Stimulated activated CD8-positive, alpha-beta memory T cell treated with anti-CD3 and anti-CD28 coated beads, Interleukin-12 subunit alpha, Interleukin-12 subunit beta, amount 100 ng/mL, for 1 hour (primary cell): ENCODE measurements at places on chromosomes 4 and X.

DNA sequence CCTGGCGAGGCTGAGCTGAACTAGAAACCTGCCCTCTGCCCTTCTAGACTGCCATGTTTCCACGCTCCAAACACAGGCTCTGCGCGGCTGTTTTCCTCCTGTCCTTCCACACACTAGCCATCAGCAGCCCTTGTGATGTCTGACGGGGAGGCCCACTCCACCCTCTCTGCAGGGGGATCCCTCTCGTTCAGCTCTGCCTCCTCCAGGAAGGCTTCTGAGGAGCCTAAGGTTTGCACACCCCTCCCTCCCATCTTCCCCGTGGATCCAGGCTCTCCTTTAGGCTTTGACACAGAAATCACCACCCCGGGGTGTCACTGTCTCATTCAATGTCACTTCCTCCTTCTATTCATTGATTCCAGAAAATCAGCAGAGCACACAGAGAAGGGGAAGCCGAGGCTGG is 38.6 kb upstream of the CRMP1 start:
- no peak for DNase-seq

DNA sequence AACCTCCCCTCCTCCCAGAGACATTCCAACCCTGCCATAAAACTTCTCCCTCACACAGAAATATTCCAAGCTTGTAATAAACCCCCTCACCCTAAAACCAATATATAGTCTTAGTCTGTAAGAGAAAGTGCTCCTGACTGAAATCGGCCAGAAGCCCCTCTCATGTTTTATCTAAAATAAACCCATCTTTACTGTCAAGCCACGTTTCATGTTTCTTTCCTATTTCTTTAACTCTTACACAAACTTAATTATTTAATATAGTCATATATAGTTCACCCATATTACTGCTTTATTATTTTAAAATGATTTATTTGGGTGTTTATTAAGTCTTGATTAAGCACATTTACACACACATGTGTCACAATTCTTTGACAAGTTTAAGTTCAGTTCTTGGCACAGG is 191.3 kb upstream of the AADAT start:
- DNase-seq = no peak

DNA sequence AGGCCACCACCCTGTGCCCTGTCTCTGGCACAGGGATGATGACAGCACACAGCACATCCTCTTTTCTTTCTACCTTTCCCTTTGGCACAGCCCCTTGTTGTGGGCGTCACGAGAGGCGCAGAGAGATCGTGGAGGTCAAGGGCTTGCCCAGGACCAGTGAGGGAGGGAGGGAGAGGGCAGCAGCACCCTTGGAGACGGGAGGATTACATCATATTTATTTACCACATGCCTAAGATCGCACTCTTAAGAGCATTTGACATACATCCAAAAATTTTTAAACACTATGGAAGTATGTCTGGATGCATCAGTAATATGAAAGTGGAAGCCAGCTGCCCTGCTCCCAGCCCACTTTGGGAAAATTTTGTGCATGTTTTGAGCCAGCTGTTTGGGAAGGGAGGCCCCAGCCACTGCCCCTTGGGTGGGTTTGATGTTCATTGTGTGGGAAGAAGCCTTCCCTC is 12.7 kb downstream of the WFS1 start:
- DNase-seq = no peak

- DNase-seq = no peak
Measured at GRCh38 chr4:1794809-1795298, 1.8 kb downstream of the FGFR3 start.
